ENCODE measurements at places on chromosomes 2 and 18.

GRCh38 chr2:136069773-136070172, 48.2 kb downstream of the CXCR4 start:
- DNase-seq: no peak

DNA sequence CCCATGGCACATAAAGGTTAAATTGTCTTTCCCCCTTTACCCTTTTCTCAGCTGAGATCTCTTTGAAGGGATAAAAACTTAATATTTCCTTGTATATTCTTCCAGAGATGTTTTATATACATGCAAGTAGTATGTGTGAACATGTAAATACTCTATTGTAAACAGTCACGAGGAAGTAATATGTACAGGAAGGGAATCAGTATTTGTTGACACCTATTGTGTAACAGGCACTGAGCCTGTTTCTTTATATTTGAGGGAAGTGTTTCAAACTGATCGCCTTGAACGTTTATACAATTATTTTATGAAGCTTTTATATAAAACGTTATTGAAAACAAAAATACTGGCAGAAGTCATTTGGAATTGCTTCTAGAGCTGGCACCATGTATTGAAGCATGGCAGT, 13.2 kb downstream of the RALBP1 start:
- DNase-seq: no peak

- DNase-seq: no peak
These were observed 163.5 kb upstream of the CXCR4 start for GRCh38 chr2:136281281-136282114.

DNA sequence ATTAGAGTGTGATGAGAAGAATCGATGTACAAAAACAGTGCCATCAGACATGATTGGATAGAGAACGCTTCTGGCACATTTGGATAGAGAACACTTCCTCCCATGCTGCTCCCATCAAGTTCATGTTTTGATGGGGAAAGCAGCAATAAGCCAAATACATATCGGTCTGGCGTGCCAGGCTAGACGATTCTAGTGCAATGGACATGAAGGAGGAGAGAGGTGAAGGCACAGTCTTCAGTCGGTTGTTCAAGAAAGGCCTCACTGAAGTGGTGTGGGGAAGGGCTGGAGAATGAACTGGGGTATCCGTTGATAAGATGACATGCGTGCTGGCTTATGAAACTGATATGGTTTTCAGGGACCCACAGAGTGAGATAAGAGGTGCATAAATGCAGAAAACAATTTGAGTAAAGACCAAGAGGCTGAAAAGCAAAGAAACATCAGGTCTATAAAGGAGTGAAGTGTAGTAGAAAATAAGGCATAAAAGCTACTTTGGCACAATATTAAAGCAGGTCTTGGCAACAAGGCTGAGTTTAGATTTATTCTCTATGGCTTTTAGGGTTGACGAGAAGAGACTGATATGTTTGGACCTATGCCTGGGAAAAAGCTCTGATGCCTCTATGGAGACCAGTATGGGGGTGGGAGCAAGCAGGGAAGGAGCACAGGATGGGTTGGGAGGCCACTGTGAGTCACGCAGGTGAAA, 117.6 kb upstream of the PIEZO2 start:
- DNase-seq: no peak

GRCh38 chr2:170165129-170165528, 12.8 kb upstream of the MYO3B start:
- no peak for DNase-seq

- no peak for DNase-seq
These were observed 109.6 kb downstream of the ICOS start for GRCh38 chr2:204046145-204046544.

- no peak for DNase-seq
These were observed 66.4 kb downstream of the OSR1 start for GRCh38 chr2:19292007-19292406.

DNA sequence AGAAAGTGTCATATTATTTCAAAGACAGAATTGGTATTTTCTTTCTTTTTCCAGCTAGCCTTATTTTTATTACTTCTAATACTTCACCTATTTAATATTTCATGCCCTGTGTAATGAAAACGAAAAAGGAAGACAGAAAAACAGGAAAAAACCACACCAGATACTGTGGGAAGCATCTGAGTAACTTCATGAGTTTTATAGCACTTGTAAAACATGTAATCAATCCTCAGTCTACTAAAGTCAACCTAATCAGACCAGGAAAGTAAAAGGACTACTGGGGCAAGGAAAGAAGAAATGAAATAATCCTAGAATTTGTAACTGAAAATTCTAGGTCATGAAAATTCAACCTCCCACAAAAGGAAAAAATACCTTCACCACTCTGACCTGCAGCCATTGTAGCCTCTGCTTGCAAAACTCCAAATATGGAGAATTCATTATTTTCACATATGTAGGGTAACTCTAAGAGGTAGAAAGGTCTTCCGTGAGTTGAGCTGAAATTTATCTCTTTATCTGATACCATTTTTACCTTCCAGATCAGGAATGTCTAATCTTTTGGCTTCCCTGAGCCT, 34.7 kb upstream of the STRN start:
- no peak for DNase-seq

GRCh38 chr2:216192931-216193330, 83.8 kb downstream of the XRCC5 start:
- DNase-seq: no peak

GRCh38 chr18:62716619-62717168, 1.4 kb downstream of the PHLPP1 start:
- peak; percentile 66 for DNase-seq

DNA sequence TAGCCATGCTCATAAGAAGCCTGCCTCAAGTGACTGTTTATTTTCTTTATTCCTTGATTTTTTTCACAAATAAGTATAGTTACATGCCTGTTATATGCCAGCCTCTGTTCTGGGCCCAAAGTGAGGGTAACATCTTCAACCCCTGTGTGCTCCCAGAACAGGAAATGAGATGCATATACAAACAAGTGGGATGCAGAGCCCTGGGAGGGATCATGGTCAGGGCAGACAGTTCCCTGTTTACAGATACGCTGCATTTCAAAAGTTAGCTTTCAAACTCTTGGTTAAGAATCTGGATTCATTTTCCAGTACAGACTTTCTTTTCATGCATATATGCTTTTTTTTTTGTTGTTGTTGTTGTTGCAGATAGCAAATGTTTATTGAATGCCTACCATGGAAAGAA, 24.4 kb downstream of the GPR39 start:
- peak; percentile 25 for DNase-seq

DNA sequence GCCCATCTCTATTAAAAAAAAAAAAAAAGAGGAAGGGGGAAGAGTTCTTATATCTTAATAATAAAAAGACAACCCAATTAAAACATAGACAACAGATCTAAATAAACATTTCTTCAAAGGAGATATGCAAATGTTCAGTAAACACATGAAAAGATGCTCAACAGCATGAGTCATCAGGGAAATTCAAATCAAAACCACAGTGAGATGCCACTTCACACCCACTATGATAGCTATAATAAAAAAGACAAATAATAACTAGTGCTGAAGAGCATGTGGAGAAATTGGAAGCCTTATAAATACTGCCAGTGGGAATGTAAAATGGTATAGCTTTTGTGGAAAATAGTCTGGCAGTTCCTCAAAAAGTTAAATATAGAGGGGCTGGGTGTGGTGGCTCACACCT, 61.5 kb upstream of the CYP20A1 start:
- no peak for DNase-seq

DNA sequence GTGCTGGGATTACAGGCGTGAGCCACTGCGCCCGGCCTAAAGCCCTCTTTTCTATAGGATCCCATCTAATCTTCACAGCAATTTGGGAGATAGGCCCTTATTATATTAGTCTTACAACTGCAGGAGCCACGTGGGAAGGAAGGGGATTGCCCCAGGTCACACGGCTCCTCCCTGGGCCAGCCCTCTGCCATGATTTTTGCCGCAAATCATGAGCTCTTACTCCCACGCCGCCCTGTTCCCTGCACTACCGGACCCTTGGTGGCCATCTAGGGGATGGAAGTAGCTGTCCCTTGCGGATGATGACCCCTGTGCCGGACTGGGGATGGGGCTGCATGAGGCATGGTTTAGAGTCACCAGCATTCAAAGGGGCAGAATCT, 28.4 kb upstream of the PTMA start:
- no peak for DNase-seq

- DNase-seq: no peak
These were observed 449.1 kb downstream of the PIK3C3 start for GRCh38 chr18:42404151-42404550.

DNA sequence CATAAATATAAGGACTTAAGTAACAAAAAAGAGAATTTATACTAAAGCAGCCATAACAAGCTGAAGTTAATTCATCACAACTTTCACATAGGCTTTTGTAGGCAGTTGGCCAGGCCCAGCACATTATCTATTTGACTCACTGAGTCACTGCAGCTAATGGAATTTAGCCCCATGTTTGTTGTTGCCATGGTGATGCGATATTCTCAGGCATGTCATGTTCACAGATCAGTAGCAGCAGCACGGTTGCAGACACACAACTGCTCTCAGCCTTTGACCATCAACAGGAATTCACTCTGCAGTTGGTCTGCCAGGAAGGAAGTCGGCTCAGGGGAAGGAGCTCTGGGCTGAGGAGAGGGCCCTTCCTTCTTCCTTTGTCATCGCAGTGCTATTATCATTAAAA, 639.8 kb downstream of the TMEM182 start:
- DNase-seq: peak; percentile 60

DNA sequence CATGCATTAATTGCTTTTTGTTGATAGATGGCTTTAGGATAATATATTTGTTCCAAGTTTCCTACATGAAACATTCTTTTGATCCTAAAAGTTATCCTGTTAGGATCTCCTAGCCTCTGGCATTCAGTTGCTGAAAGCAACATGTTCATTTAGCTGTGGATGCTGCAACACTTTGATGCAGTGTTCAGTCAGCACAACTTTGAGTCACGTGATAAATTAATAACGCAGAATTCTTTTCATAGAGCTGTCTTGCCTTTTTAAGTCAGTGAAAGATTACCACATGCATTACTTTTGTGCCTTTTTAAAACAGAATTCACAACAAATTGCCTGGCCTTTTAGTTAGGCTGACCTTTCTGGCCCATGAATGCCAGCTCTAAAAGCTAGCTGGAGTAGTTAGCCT, 1467.9 kb upstream of the ZEB2 start:
- DNase-seq: no peak

DNA sequence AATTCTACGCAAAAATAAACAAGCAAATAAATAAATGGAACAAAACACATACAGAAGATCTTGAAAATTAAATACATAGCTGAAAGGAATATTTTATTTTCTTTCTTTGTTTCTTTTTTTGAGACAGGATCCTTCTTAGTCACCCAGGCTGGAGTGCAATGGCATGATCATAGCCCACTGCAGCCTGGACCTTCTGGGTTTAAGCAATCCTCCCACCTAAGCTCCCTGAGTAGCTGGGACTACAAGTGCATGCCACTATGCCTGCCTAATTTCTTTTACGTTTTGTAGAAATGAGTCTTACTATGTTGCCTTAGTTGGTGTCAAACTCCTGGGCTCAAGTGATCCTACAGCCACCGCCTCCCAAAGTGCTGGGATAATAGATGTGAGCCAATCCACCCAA, 44.6 kb upstream of the ACTR3 start:
- DNase-seq: no peak

DNA sequence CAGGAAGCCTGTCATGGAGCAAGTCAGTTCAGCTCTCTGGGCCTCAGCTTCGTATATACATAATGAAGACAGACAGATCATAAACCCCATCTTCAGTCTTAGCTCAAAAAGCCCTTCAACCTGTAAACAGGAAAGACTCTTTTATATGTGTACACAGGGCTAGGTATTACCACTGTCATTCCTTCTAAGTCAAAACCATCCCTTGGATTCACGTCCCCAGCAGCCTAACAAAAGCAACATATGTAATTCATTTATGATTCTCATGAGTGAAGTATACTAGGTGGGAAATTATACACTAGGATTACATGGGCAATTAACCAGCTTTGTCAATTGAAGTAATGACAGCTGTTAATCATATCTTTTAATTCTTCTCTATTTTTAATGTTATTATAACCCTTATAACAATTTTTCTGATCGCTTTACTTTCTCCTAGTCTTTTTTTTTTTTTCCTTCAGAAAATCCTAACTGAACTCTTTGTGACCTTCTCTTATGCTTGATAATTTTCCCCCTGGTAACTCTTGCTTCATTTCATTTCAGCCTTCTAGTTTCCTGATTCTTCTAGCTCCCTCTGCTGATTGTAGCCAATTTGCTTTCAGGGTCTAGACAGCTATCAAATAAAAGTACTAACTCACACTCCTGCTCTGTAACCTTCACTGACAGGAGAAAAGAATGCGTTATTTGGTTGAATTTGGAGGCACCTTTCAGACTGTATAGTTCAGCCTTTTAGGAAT, 99.7 kb downstream of the RBM43 start:
- peak; percentile 51 for DNase-seq

GRCh38 chr2:63698786-63699548, 110.2 kb downstream of the MDH1 start:
- peak; percentile 73 for DNase-seq

Data from A673 (cell line).